ENCODE measurements at places on chromosomes 6 and 20.

GRCh38 chr20:891706-892080 is 24.4 kb downstream of the ANGPT4 start:
- no peak for DNase-seq

GRCh38 chr6:40336296-40336695 is 250.9 kb downstream of the LRFN2 start:
- no peak for DNase-seq

DNA sequence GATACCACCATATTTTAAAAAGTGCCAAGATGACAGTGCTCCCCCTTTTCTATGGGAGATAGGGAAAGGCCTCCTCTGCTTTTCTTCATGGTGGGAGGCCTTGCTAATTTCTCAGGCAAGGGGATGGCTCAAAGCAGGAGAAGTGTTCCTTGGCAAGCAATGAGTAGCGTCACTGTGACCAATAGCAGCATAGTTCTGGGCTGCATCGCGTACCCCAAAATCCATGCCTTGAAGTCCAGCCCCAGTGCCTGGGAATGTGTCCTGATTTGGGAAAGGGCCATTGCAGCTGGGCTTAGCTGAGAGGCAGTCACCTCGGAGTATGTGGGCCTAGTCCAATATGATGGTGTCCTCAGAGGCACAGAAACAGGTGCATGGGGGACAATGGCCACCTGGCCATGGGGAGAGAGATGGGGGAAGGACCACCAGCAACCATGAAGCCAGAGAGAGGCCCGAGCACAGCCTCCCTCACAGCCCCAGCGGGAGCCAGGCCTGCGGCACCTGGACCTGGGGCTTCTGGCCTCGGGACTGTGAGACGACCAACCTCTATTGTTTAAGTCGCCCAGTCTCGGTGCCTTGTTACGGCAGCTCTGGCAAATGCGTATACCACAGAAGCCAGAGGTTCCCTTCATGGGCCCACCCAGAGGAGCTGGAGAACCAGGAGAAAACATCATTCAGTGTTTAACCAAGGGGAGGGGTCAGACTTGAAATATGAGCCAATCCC is 153.1 kb upstream of the RPS6KA2 start:
- no peak for DNase-seq

DNA sequence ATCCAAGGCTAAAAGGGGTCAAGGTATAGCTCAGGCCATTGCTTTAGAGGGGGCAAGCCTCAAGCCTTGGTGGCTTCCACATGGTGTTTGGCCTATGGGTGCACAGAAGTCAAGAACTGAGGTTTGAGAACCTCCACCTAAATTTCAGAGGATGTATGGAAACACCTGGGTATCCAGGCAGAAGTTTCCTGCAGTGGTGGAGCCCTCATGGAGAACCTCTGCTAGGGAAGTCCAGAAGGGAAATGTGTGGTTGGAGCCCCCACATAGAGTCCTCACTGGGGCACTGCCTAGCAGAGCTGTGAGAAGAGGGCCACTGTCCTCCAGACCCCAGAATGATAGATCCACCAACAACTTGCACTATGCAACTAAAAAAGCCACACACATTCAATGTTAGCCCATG is 678.7 kb upstream of the ADGRB3 start:
- DNase-seq, result no peak

GRCh38 chr20:7933346-7933745 is 6.9 kb downstream of the HAO1 start:
- DNase-seq, result no peak
